ENCODE measurements at places on chromosomes 3 and 15.

DNA sequence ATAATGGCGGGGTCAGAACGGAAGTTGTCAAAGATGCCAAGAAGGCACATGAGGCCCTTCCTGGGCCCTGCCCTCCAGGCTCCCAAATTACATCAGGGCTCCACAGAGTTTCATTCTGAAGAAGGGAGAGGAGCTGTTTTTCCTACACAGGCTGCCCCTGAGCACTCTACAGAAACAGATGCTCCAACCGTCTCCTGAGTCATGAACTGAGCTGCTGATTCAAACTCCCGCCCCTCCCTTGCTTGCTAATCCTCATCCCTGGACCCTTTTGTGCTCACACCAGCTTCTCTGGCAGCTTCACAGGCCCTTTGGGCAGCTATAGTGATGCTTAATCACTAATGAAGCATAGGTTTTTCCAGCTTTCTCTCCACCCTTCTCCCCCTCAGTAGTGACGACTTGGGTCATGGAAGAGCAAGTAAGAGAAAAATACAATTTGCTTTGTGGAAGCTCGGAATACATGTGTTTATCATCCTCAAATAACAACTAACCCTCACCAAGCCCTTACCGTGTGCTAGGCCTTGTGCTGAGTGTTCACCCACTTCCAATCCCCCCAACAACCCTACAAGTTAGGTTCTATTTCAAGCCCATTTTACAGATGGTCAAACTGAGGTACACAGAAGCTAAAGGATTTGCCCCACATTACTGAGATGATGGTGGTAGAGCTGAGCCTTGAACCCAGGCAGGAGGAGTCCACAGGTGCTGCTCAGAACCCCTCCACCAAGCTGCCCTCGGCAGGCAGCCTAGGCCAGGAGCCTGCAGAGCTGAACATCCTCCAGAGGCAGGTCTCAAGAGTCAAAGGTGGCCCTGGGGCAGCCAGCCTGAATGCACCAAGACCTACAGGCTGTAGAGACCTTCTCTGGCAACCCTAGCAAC lies 21.9 kb downstream of the MEGF11 start:
- DNase-seq, result no peak

GRCh38 chr3:183807209-183807728 lies 18.1 kb downstream of the MAP6D1 start:
- peak; percentile 100 for DNase-seq

DNA sequence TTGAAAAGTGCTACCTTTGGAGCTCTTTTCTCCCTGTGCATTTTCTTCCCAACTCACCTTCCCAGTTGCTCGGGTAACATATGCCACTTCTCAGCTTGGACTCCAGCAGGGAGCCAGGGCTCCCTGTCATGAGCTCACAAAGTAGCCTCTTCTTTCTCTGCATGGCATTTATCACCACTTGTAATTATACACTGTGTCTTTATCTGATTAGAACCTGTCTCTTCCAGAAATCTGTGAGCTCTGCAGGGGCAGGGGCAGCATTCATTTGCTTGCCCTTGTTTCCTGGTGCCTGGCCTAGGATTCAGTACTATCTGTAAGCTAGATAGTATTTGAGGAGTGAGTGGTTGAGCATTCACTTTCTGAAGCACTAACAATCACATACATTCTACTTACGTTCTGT lies 100.9 kb downstream of the CLSTN2 start:
- peak; percentile 21 for DNase-seq

DNA sequence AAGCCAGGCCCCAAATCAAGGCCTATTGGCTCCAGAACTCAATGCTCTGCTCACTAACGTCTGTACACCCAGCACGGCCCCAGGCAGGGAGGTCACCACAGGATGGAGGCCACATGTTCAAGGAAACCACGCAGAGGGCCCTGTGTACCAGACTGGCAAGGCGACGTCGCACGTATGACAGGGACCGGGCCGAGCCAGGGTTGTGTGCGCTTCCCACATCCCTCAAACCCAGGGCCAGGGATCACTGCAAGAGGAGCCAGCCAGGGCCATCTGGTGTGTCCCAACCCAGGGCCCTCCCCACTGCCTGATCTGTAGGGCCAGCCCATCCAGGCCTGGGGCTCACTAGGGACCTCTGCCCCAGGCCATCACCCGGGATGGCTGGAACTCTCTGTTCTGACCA lies 62.0 kb downstream of the ZNF445 start:
- DNase-seq, result no peak

DNA sequence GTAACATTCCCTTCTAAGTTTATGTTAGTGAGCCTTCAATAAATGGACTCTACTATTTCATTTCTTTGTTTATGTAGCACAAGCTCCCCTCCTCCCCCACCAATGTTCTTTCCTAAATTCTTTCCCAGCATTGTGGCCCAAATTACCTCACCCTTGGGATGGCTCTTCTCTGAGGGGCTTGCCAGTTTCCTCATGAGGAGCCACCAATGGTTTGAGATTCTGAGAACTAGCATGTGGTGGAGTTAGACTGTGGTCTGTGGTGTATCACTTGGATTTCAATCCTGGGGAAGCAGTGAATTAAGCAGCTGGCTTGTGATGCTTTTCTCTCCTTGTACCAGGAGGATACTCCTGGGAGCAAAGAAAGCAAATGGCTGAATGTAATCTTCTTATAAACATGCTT lies 50.0 kb upstream of the NPHP3 start:
- no peak for DNase-seq

DNA sequence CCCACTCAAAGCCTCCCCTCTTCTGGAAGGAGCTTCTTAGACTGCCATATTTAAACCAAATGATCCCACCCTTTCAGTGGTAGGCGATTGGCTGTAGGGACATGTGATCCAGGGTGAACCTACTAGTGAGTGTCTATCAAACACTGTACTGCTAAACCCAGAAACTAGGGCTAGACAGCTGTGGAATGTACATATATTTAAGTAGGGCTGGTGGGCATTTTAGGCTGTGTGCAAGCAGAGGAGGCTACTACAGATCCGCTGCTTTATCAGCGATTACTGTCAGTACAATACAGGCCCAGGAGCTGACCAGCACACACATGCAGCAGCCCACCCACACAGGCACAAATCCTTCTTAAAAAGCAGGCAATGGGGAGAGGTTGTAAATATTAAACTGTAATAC lies 15.4 kb upstream of the LARP6 start:
- DNase-seq, result no peak

All from NCI-H2081 (cell line).